ENCODE measurements at places on chromosomes 4 and X. TPM values are rescaled to one million over a fixed set of nuclear protein-coding genes. Genes with fewer than 3 reads are reported as not detected.

- no peak for DNase-seq
These were observed 125.1 kb upstream of the PSAPL1 start for GRCh38 chr4:7559741-7560395.

DNA sequence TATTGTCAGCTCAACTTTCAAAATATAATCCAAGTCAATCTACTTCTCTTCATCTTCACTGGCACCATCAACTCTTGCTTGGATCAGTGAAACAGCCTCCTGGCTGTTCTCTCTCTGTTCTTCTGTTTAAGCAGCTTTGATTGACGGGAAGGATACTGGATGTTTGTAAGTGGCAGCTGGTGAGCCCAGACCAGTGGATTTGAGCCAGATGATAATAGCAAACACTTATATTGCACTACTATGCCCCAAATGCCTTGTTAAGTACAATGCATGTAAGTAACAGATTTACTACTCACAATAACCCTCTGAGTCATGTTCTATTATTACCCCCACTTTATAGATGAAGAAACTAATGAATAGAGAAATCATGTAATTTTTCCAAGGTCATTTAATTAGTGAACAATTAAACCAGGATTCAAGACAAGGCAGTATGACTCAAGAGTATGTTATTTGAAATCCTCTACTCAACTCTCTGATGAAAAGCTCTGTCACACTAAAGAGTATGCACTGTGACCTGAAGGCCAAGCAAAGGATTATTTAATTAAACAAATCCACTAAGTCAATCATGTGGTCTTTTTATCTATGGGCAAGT is 44.8 kb downstream of the SPANXN3 start:
- DNase-seq = peak; percentile 0

- peak; percentile 71 for DNase-seq
These were observed 57.5 kb upstream of the SORCS2 start for GRCh38 chr4:7134737-7135388.

GRCh38 chr4:168839758-168840391 is 170.2 kb downstream of the CBR4 start:
- DNase-seq = no peak

Gene DCK
- total RNA-seq = 40.7 TPM

Gene TMEM156
- 0.19 TPM for total RNA-seq

Gene PRSS12
- total RNA-seq = 3.0 TPM

Gene CCSER1
- total RNA-seq = not detected

Gene SMPX
- total RNA-seq = not detected
